ENCODE measurements at places on chromosomes 4 and X.

GRCh38 chrX:129629837-129630236, 24.9 kb downstream of the APLN start:
- H3K4me1 ChIP-seq: no peaks in the 10 kb centered on the region
- no peak for DNase-seq
- H3K36me3 ChIP-seq: no peaks in the 10 kb centered on the region

DNA sequence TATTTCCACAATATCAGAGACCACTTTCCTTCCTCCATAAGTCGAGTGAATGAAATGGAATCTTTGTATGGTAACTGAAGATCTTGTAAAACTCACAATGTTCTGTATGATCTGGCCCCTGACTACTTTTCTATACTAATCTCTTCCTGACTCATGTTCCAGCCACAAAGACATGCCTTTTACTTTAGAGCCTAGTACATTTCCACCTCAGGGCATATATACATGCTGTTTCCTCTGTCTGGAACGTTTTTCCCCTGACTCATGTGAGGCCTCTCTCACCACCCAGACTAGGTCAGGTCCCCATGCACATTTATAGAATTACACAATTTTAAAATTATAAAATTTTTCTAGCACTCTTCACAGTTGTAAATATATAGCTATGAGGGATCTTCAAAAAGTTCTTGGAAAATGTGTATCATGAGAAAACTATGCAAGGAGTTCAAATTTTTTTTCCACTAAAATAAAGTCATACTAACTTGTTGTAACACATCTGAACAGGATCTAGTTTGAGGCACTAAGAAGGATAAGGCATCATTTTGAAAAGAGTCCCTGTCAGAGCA, 208.8 kb downstream of the SH2D1A start:
- H3K27me3 ChIP-seq: no peaks in the 10 kb centered on the region
- no peak overlapping the region for H3K4me3 ChIP-seq
- no peaks in the 10 kb centered on the region for H3K4me1 ChIP-seq
- H3K36me3 ChIP-seq: no peaks in the 10 kb centered on the region

GRCh38 chr4:184387351-184387750, 87.0 kb downstream of the IRF2 start:
- peaks cover 27% of the 10 kb centered on the region for H3K4me1 ChIP-seq
- H3K36me3 ChIP-seq: peaks cover 52% of the 10 kb centered on the region
- no peak overlapping the region for H3K4me3 ChIP-seq

GRCh38 chrX:129608496-129608895, 46.3 kb downstream of the APLN start:
- peaks cover 10% of the 10 kb centered on the region for H3K4me1 ChIP-seq
- H3K36me3 ChIP-seq: no peaks in the 10 kb centered on the region
- no peak overlapping the region for H3K27ac ChIP-seq

DNA sequence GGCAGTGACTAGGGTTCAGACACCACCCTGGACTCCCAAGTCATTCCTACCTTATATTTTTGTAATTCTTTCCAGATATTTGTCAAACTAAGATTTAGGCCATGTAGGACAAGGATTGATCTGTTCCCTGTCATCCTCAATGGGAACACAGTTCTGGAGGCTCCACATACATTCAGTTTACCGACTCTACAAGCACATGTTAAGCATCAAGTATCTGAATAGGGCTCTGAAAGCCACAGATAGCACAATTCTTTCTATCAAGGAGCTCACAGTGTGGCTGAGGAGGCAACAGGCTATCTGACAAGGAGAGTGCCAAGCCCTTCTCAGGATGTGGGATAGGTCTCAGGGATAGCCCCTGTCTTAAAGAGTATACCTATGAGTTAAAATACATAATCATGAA, 37.0 kb upstream of the CXCL8 start:
- H3K27me3 ChIP-seq: no peaks in the 10 kb centered on the region
- DNase-seq: no peak
- no peaks in the 10 kb centered on the region for H3K36me3 ChIP-seq
- no peaks in the 10 kb centered on the region for H3K4me1 ChIP-seq
- no peak overlapping the region for H3K27ac ChIP-seq

- no peaks in the 10 kb centered on the region for H3K36me3 ChIP-seq
- H3K4me1 ChIP-seq: no peaks in the 10 kb centered on the region
- H3K4me3 ChIP-seq: no peak overlapping the region
These were observed 77.9 kb downstream of the CLNK start for GRCh38 chr4:10606483-10607155.

DNA sequence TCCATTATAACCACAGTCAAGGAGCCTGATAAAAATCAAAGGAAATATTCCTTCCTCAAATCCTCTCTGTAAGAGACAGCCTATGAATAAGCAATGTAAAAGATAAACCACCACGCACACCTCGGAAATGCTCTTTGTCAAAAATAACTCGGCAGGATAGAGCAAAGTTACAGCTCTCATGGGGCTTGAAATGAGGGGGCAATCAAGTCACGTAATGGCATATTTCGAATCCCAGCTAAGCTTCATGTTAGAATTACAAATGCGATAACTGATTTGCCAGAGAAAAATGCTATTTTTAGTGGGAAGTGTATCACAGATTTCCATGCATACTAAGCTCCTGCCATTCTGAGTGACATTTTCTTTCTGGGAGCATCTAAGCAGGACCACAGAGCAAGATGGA, 49.4 kb downstream of the EVC2 start:
- no peaks in the 10 kb centered on the region for H3K27me3 ChIP-seq
- no peak for DNase-seq
- H3K36me3 ChIP-seq: peaks cover 2% of the 10 kb centered on the region
- H3K27ac ChIP-seq: no peak overlapping the region
- no peaks in the 10 kb centered on the region for H3K4me1 ChIP-seq
